Activated effector memory CD4-positive, alpha-beta T cell treated with Interleukin-2 at 50 U/mL for 16 hours (primary cell): ENCODE measurements at places on chromosomes 6 and 20.
A peak's percentile ranks its signal among the peaks of the same experiment; 100 is the strongest.

DNA sequence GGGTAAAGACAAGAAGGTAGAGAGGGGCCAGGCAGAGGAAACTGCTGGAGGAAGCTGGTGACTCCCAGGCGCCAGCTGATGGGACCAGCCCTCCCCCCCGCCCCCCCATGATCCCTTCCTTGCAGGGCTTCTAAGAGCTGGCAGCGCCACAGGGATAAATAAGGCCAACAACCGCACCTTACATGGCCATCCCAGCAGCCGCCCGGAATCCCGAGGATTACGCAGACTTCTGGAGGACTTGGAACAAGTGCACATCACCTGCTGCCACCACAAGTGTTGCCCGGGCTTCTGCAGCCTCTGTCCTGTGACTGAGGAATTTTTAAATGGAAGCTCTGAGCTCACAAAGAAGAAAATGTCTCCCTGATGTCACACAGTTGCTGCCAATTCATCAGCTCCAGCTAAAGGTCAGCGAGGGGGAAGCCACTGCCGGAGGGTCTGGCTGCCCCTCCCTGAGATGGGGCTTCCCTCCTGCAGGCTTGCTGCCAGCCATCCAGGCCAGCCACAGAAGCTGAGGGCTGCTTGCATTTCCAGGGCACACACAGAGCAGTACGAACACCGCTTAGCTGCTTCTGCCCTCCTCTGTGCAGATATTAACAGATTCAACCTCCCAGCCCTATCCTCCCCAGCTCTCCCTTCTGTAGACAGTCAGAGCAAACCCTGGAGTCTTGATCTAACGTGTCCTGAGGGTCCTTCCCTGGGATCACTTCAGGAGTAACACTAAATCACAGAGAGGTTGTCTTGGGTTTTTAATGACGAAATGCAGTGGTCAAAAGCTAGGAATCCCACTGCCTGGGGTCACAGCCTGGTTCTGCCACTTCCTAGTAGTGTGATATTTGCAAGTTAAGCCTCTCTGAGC, 38.6 kb upstream of the PIM1 start:
- no peak for DNase-seq

GRCh38 chr6:90621581-90621980, 34.7 kb upstream of the MAP3K7 start:
- no peak for DNase-seq

- peak; percentile 44 for DNase-seq
These were observed 993 bp upstream of the NCOA7 start for GRCh38 chr6:125789576-125790357.

DNA sequence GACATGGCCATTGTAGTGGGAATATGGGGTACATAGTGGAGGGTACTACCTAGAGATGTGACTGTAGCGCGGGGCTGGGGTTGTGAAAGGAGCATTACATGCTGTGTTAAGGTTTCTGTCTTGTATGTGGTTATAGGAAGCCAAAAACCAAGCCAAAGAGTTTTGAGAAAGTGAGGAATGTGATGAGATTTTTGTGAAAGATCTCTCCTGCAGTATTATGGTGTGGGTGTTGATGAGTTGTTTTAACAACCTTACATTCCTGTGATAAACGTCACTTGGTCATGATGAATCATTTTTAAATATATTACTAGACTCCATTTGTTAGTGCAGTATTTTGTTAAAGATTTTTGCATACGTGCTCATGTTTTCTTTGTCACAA, 48.9 kb downstream of the ZFAND3 start:
- DNase-seq, result no peak

DNA sequence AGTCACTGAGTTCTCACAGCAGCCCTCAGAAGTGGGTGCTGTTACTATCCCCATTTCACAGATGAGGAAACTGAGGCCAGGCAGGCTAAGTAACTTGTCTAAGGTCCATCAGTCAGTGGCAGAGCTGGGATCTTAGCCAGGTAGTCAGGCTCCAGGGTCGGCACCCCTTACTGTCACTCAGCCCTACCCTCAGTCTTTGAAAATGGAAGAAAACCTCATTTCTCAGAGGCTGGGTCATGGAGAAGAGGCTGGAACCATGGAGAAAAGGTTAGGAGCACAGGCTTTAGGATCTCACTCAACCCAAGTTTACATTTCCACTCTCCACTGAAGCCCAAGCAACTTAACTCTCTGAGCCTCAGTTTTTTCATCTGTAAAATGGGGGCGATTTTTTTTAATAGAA, 116.2 kb upstream of the SIRPG start:
- DNase-seq, result no peak

DNA sequence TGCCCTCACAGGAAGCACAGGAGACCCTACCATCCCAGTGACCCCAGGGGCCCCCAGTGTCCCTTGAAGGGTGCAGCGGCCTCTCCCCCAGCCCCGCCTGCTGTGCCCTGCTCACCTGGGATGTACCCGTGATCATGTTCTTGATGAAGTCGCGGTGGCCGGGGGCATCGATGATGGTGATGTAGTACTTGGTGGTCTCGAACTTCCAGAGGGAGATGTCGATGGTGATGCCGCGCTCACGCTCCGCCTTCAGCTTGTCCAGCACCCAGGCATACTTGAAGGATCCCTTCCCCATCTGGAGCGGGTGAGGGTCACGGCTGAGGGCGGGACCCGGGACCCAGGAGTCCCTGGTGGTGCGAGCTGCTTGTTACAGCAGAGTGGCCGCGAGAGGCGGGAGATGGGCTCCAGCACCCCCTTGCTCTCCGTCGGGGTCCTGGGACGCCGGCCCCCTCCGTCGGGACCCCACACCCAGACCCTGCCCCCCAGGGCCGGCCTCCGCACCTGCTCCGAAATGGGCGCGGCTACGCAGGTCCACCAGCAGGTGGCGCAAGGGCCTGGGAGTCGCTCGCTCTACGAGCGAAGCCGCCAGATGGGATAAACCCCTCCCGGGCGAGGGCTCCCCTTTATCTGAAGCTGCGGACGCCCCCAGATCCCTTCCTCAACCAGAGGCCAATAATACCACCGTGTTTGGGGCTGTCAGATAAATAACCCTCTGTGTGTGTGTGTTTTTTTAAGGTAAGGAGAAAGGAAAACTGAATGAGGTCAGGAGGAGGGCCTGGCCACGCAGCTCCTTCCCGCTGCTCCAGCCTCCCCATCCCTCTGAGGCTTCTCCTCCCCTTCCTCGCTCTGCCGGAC, 2.9 kb downstream of the EEF1A2 start:
- peak; percentile 62 for DNase-seq

GRCh38 chr20:50302341-50303057, 111.9 kb downstream of the CEBPB start:
- no peak for DNase-seq

- no peak for DNase-seq
These were observed at the start of gene BNIP5 for GRCh38 chr6:36336779-36337241. Gene BNIP5 (minus strand): TSS chr6:36336888. CDS start chr6:36330690, 6,198 bp downstream.

- no peak for DNase-seq
These were observed 210.6 kb upstream of the CDYL start for GRCh38 chr6:4565301-4566250.

- DNase-seq, result no peak
These were observed 17.5 kb downstream of the KIF16B start for GRCh38 chr20:16555754-16556153.

GRCh38 chr20:46085179-46085851, 4.4 kb downstream of the NCOA5 start:
- no peak for DNase-seq

- DNase-seq, result no peak
These were observed 20.8 kb upstream of the EMILIN3 start for GRCh38 chr20:41387444-41387851.

GRCh38 chr6:81857812-81858211, 105.3 kb upstream of the TENT5A start:
- no peak for DNase-seq

- DNase-seq, result no peak
These were observed 68.2 kb upstream of the SUPT3H start for GRCh38 chr6:45445749-45446549.

- DNase-seq, result no peak
These were observed 608.9 kb downstream of the MAFB start for GRCh38 chr20:40080041-40080652.

- DNase-seq, result peak; percentile 27
These were observed 28.4 kb upstream of the MAS1L start for GRCh38 chr6:29516108-29516507.

- DNase-seq, result no peak
These were observed 317.9 kb upstream of the HTR1E start for GRCh38 chr6:86619428-86619827.

DNA sequence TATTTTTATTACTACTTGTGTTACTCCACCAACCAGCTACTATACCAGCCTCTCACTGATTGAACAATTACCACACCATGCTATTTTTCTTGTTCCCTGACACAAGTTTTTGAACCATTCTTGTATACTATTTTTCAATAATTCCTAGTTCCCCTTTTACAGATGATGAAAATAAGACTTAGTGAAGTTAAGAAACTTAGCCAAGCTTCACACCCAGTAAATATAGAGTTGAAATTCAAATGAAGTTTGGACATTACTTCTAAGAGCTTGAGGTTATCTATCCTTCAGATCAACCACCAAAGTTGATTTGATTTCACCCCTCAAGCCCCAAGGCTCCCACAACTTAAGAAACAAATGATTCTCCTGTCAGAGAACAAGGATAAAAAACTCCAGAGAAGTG, 13.1 kb upstream of the BCAS1 start:
- DNase-seq, result no peak

DNA sequence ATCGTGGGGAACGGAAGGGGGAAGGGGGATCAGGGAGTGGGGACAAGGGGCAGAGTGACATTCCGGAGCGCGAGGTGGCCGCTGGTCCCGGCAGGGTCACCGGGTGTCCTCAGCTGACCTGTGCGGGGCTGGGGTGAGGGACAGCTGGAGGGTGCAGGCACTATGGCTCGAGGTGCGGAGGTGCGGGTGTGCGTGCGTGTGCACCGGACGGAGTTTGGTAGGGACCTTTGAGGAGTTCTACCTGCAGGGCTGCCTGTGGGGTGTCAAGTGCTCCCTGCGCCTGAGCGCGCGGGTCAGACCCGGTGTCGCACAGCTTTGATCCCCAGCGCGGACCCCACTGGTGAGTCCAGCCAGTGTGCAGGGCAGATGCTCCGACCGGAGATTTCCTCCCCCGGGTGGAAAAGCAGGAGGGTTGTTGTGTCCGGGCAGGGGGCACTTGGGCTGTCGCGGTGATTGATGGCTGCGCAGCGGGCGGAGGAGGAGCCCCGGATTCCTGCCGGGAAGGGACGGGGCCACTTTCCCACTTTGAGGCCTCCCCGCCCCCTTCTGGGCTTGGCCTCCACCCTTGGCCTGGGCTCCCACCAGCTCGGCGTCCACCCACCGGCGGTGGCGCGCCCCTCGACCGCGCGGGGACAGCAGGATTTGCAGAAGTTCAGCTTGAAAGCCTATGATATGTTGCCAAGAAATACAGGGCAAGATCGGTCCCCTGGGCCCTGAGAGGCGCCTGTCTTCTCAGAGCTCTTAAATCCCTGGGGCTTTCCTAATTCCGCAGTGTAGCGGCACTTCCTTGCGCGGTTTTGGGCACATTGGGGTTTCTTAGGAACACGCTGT, 658 bp downstream of the RIN2 start:
- DNase-seq, result no peak

DNA sequence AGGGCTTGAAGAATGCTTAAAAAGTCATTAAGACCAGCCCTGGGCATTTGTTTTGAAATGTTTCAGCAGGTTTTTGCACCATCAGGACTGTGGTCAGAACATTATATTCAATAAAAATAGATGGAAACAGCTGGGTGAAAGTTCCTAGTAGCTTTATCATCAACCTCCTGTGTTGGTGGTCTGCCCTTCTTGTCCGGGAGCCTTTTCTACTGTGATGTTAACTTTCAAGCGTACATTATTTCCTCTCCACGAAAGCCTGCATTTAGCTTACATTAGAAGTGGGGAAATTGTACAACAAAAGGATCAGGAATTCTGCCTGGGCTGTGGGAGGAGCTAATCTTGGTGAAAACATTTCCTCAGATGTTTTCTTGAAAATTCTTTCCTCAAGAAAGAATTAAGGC, 71.1 kb downstream of the LAMA4 start:
- no peak for DNase-seq

GRCh38 chr20:62010551-62011402, 54.9 kb downstream of the TAF4 start:
- DNase-seq, result peak; percentile 35

GRCh38 chr6:16789329-16790038, 28.2 kb upstream of the ATXN1 start:
- DNase-seq, result no peak

GRCh38 chr6:53041356-53041755, 23.8 kb upstream of the FBXO9 start:
- no peak for DNase-seq

GRCh38 chr6:26472549-26473290, 15.0 kb downstream of the BTN2A1 start:
- DNase-seq, result no peak

- DNase-seq, result no peak
These were observed 6.2 kb downstream of the BEND6 start for GRCh38 chr6:56961151-56961550.

DNA sequence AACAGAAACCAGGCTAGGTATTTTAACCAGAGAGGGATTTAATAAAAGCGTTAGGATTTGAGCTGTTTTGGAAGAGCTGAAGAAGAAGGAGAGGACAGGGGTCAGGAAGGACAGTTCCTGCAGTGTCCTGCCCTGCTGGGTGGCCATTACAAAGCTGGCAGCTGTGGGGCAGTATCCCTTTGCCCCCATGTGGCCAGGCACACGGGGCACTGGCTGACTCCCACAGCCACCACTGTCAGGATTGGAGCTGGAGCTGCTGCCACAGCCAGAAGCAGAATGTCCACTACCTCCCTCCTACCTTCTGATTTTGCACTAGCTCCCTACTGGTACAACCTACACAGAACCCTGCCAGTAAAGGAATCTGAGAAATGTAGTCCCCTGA, 46.5 kb downstream of the SLC22A3 start:
- no peak for DNase-seq

- no peak for DNase-seq
These were observed 56.2 kb downstream of the TMEM242 start for GRCh38 chr6:157267109-157267611.

DNA sequence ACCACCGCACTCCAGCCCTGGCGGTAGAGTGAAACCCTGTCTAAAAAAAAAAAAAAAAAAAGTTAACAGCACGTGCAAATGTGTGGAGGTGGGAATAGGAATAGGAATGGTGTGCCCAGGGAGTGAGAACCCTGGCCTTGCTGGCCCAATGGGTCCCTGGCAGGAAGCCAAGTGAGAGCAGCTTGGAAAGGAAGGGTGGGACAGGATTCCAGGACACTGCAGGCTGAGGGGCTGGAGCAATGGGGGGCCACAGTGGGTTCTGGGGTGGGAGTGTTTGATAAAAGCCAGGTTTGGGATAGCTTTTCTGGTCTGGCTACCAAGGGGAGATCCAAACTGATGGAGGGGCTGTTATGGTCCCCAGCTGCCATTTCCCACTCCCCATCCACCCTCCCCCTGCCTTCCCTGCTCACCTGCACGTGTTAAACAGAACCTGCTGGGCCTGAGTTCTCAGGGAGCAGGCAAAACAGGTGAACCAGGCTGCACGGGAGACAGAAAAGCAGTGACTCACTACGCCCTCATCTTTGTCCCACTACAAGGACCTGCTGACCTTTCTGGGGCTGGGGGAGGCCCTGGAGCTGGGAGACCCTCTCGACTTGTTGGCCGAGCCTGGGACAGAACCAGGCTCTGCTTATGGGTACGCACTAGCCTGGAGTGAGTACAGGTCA, 3.3 kb downstream of the SUN5 start:
- no peak for DNase-seq

- no peak for DNase-seq
These were observed 100.9 kb downstream of the CD109 start for GRCh38 chr6:73796881-73797280.

GRCh38 chr6:67131827-67132226, 1424.8 kb upstream of the EYS start:
- DNase-seq, result no peak

- DNase-seq, result no peak
These were observed 66.5 kb downstream of the ILRUN start for GRCh38 chr6:34630040-34630439.

GRCh38 chr6:105769987-105770386, 316.1 kb upstream of the PRDM1 start:
- DNase-seq, result no peak

- DNase-seq, result no peak
These were observed 17.9 kb downstream of the MDFI start for GRCh38 chr6:41656002-41656691.
